ENCODE measurements at places on chromosomes 12 and 14.

DNA sequence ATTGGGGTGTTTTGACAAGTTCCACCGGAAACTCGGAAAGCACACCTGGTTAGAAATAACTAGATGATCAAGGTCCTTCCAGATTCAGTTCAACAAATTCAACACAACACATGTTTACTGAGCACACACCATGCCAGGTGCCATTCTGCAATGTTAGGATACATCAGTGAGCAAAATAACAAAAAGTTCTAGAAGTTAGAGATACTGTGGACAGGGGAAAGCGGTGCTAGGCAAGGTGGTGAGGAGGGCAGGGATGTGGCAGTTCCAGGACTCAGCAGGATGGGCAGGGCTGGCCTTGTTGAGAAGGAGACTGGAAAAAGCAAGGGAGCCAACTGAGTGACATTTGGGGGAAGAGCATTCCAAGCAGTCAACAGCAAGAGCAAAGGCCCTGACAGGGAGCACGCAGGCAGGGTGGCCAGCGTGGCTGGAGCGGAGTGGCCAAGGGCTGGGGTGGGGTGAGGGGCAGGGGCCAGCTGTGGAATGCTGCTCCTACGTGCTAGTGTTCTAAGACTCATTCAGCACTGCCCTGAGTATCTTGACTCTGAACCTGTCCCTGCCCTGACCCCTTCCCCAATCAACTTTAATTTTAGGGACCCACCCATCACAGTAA, 19.4 kb upstream of the FAIM2 start:
- DNase-seq: no peak

DNA sequence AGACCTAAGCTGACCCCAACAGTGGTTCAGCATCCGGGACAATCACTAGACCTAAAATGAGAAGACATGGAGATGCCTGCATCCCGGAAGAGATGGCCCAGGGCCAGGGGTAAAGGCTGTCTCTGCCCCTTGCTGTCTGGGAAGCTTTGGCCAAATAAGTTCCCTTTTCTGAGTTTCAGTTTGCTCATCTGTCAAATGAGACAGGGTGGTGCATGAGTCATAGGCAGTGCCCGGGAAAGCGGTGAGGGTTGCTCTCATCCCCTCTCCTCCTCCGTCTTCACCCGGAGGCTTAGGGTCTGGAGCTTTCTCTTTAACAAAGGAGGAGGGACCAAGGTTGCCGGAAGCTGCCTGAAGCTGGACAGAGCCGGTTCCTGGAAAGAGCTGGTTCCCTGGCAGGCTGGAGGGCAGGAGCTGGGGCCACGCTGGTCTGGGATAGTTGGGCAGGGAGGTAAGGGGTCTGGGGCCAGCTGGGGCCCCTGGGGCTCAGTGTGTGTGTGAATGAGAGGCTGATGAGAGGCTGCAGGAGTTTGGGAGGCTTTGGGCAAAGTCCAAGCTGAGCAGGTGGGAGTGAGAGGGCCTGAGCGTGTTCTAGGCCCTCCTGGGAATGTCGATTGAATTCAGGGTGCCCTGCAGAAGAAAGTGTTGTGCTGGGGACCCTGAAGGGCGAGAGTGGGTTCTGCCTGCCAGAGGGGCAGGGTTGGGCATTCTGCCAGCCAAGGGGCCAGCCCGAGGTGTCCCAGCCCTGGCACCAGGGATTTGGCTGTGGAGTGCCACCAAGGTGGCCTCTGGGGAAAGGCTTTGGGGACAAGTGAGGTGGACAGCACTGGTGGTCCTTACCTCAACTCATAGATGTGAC, at the start of gene SDSL:
SDSL (plus strand) TSS at position 351 of the 856 bp plus-strand sequence. CDS start 5,603 bp downstream, outside the sequence.
- peak; percentile 60 for DNase-seq

- no peak for DNase-seq
Measured at GRCh38 chr12:101050631-101051030, 159.4 kb downstream of the SLC5A8 start.

- DNase-seq: no peak
Measured at GRCh38 chr14:99570544-99571302, 33.3 kb downstream of the CCDC85C start.

GRCh38 chr12:93772003-93772700, 95.0 kb downstream of the CRADD start:
- DNase-seq: no peak

GRCh38 chr14:72904840-72905561, 11.1 kb upstream of the DPF3 start:
- peak; percentile 63 for DNase-seq

GRCh38 chr12:5222011-5222461, 178.4 kb downstream of the KCNA5 start:
- no peak for DNase-seq

DNA sequence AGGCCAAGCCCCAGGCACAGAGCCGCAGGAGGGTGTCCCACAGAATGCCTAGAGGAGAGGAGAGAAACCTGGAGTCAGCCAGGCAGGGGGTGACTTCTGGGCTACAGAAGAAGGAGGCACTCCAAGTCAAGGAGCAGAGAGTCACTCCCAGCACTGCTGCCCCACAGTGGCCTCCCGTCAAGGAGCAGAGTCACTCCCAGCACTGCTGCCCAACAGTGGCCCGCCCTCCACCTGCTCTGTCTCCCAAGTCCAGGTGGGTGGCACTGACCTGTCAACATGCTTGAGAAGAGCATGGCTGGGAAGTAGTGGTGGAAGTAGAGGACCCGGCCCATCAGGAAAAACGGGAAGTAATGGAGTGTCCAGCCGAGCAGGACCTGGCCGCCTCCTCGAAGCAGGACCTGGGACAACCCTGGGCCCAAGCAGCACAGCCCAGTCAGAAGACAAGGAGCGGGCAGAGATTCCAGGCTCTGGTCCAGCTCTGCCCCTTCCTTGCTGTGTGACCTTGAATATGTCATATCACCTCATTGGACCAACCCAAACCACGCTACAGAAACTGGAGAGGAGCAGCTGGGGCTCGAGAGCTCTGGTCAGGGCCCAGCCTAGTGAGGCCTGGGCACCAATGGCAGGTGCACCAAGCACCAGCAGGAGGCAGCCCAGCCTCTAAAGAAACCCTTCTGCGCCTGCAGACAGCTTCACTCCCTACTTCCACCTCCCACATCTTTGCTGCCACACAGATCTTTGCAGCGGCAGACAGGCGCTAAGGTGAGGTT, 7.6 kb upstream of the NGB start:
- no peak for DNase-seq

DNA sequence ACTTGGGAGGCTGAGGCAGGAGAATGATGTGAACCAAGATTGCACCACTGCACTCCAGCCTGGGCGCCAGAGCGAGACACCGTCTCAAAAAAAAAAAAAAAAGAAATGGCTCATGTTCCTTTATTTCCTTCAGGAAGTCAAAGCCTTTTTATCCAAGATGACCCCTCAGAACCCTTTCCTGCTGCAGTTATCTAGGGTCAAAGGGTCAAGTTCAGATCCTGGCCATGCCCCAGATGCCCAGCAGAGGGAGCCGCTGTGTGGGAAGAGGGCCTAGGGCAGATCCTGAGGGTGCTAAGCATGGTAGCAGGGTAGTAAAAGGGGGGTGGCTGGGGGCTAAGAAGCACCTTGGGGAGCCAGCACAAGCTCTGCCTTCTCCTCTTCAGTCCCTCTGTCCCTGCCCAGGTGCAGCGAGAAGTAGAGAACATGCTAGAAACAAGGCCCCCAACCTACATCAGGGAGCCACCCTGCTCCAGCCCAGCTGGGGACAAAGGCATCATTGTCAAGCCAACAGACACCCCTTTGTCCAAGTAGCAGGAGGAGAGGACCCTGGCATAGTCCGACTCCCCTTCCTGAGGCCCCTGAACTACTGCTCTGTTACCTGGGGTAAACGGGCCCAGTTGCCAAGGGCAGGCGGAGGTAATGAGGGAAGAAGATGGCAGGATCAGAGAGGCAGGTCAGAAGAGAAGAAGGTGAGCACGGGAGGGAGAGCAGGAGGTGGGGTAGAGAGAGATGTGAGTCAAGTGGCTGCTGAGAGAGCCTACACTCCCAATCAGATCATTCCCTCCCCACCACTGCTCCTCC, 6.5 kb downstream of the NFE2 start:
- DNase-seq: peak; percentile 83

GRCh38 chr12:65570451-65571130, 253.7 kb upstream of the HMGA2 start:
- DNase-seq: no peak

DNA sequence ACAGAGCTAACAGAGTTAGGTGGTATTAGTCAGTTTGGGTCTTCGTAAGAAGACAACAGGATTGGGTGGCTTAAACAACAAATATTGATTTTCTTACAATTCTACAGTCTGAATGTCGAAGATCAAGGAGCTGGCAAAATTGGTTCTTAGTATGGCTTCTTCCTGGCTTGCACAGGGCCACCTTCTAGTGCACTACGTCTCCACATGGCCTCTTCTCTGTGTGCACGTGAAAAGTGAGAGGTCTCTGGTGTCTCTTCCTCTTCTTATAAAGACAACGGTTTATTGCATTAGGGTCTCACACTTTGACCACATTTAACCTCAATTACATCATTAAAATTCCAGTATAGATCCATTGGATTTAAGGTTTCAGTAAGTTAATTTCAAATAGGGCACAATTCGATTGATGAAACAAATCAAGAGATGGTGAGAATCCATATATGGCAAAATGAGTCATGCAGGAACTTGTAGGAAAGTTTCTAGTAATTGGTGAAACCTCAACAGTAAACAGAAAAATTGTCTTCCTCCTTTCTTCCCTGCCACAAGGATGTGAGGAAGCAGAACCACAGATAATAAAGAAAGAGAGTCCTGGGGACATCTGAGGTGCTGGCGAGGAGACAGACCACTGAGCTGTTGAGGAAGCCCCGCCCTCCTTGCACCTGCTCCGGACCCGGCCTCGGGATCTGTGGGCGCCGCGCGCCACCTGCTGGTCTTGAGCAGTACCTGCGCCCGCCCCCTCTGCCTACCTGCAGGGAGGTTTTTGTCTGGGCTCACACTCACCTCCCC, 846.7 kb downstream of the TMEM121 start:
- peak; percentile 6 for DNase-seq

DNA sequence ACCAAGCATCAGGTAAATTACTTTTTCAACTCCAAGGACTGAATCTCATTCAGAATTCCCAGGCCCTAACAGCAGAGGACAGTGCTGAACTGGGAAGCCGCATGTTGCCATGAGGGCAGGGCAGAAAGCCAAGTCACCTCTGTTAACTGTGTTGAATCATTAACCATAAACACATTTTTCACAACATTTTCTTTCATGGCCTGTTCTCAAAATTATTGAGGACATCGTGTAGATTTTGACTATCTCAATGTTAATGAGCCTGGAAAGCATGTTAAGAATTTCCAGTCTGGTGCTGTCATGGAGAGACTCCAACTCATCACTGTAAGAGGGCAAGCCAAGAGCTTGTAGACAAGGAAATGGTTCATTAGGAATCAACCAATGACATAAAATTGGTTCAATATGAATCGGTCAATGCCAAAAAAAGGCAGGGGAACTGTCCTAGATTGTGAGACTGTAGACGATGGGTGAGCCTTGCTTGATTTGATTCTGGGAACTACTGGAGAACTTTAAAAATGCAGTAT, 33.7 kb downstream of the CPM start:
- DNase-seq: peak; percentile 39

DNA sequence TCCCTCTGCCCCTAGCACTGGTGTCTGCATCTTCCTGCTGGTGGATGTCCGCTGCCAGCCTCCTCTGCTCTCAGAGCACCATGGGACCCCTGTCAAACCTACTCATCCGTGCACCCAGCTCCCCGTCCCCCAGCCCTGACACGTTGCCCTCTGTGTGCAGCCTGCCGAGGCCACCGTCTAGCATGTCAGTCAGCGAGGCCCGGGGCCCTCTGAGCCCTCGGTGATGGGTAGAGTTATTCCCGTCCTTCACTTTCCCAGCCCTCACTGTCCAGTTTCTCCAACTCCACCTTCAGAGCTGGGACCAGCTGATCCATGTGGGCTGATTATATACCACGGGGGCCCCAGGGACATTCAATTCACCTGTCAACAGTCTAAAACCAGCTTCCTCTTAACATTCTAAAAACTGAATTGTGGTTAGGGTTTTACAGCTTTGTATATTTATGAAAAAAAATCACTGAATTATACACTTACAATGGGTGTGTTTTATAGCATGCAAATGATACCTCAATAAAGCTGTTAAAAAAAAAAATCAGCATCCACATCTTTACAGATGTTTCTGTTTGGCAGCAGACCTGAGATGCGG, 61.3 kb downstream of the CCDC88C start:
- DNase-seq: no peak

DNA sequence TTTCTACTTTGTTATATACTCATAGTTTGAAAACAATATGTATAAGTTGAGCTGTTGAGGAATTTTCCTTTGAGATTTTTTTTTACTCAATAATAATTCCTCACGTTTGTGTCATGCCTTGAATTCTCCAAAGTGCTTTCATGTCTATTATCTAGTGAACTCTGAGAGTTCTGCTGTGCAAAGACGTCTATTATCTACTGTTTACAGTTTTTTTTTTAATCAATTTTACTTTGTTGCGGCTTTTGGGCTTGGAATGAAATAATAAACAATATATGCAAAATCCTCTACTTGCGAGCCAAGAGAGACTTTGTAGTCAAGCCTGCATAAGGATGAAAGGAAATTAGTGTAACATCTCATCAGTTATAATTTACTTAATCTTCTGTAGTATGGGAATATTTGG, 107.2 kb upstream of the FRMD6 start:
- DNase-seq: no peak

DNA sequence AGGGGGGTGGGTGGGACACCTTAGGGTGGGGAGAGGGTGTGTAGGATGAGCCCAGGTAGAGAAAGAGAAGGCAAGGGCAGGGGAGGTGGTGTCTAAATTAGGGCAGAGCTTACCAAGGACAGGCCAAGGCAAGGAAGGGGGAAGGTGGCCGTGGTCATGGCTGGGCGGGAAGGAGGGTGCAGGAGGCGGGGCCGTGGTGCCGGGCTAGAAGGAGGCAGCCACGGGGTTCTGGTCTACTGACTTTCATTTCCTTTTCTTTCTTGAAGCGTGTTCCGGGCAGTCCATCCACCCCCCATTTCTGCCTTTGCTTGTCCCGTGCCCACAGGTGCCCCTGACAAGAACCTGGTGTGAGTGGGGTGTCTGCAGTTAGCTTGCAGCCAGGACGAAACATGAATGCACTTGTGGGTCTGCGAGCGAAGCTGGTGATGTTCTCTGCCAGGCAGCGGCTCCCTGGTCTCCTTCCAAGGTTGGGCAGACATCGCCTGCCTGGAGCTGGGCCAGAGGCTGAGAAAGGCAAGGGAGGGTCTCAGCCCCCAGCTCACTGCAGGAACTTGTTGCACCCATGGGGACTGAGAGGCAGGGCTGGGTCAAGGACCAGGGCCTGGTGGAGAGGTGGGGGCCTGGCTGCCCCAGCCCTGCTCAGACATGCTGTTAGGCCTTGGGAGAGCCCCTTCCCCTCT, 58.2 kb downstream of the KIF26A start:
- DNase-seq: no peak

- DNase-seq: no peak
Measured at GRCh38 chr12:131774576-131775391, 53.4 kb upstream of the MMP17 start.

- no peak for DNase-seq
Measured at GRCh38 chr12:180445-180844, 33.5 kb downstream of the SLC6A12 start.

DNA sequence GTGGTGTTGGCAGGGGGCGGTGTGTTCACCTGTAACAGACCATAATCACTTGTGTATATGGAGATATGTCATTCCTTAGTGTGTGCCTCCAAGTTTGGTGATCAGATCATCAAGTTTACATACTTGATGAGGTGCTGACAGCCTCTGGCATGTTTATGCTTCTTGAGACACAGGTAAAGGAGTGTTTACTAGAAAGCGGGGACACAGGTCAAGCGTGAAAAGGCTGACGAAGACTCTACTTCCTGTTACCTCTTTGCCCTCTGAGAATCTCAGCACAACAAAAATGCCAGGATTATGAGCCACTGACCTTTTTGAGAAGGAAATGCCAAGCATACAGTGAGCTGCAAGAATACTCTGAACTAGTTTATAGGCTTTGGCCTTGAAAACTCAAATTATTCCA, 29.6 kb downstream of the PRDM4 start:
- no peak for DNase-seq

All from globus pallidus (tissue), 1 donor.